Spinal cord (tissue), 10 donors: ENCODE measurements at places on chromosomes 3 and 15.
A peak's percentile ranks its signal among the peaks of the same experiment; 100 is the strongest.

DNA sequence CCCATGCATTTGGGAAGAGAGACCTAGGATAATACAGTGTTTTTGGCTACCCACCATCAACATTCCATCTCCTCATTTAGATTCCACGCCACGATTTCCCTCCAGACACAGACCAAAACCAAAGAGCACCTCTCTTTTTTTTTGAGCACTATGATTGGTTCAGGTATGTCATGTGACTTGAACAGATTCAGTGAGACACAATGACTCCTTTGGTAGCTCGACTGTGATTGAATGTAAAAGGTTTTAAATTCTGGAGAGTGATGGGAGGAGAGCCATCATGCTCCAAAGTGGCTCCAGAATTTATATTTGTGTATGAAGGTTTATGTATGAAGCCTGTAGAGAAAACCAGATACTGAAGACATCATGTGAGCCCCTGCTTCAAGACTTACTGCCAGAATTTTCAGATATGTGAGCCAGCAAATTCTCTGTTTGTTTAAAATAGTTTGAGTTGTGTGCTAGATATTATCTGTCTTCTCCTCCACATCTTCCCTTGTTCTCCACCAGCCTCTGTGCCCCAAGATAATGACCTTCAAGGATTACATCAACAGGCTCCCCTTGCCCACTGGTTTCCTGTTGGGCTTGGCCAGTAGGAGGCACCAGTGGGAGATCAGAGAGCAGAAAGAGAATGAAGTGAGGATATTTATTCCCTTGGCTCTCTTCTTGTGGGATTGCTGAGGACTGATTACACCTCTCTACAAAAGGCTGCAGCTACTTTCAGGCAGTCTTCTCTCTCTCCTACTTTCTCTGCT lies 12.5 kb downstream of the MYD88 start:
- DNase-seq, result no peak

GRCh38 chr3:27575499-27575898 lies 91.3 kb upstream of the SLC4A7 start:
- no peak for DNase-seq

- no peak for DNase-seq
Observed at GRCh38 chr3:48595075-48595525, at the start of gene COL7A1. COL7A1 (minus strand) TSS chr3:48595329; CDS start chr3:48595159, 170 bp downstream.

DNA sequence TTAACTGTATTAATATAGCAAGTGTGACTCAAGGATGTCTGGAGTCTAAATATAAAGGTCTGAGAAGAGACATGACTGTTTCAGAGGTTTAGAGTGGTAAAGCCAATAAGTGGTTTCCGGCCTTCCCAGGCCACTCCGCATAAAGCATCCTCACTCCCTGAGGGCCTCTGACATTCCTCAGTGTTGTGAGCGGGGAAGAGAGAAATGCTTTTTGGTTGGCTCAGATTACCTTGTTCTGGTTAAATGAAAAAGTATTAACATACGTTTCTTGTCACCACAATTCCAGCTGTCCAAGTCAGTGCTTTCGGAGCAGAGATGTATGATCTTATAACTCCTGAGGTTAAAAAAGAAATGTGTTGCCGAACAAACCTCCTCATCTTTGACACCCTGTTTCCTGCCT lies 103.8 kb downstream of the RBMS3 start:
- no peak for DNase-seq

DNA sequence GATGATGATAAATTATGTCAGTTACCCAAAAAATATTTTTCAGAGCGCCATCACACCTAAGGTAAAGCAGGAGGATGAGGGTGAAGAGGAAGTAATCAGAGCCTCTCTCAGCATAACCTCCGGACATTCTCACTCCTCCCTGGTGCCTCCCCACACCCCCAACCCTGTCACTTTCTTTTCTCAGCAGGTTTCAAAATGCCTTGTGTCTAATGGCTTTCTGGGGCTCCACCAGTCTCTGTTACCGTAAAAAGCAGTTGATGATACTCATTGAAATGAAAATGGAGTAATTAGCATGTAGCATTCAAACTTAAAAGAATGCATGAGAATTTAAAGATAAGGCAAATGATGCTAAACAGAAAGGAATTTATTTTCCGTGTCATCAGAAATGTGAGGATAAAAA lies 180.0 kb downstream of the ERC2 start:
- DNase-seq, result no peak

DNA sequence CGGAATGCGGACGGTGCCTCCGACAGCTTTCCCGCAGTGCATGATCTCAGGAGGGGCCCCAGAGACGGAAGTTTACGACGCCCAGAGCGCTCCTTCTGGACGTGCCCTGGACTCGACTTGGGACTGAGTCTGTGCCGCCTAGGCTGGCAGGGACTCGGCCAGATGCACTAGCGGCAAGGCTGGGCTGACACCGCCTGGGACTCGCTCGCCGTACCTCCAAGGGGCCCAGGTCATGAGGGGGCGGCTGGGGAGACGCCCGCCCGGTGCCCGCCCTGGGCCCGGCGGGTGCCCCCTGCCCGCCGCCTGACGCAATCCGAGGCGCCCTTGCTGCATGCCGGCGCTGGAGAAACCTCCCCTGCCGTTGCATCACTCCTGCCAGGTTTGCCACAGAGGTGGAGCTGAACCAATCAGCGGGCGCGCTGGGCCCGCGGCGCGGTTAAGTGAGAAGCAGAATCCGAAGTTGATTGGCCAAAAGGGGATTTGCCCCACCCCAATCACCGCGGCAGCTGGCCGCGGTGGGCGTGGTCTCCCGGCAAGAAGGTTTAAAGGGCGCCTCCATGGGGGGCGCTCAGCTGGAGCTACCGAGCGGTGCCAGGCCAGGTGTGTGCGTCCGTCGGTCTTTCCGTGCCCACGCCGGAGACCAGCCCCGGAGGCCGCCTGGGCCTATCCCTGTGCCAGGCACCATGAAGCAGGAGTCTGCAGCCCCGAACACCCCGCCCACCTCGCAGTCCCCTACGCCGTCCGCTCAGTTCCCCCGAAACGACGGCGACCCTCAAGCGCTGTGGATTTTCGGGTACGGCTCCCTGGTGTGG lies at the start of gene CHAC1:
CHAC1 (plus strand) TSS at position 571 of the 812 bp plus-strand sequence; CDS start at position 684, 113 bp downstream.
- peak; percentile 83 for DNase-seq
